Muscle of arm (tissue), 14 donors: ENCODE measurements at places on chromosomes 5 and 9.

- no peak for DNase-seq
Observed at GRCh38 chr5:168012006-168012405, 279.4 kb upstream of the WWC1 start.

DNA sequence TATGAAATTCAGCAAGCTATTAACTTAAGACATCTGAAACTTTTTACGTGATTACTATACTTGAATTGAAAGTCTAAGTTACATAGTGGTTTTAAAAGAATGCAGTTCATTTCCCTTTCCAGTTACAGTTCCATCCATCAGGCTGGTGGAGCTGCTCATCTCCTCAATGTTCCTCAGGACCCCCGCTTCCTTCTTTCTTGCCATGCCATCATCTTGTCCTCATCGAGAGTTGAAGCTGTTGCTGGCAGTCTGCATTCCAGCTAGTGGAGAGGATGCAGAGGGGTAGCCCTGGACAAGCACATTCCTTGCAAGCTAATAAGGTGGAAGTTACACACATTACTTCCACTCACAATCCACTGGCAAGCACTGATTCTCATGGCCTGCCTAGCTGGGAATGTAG, 8.8 kb upstream of the RNF183 start:
- DNase-seq: no peak

DNA sequence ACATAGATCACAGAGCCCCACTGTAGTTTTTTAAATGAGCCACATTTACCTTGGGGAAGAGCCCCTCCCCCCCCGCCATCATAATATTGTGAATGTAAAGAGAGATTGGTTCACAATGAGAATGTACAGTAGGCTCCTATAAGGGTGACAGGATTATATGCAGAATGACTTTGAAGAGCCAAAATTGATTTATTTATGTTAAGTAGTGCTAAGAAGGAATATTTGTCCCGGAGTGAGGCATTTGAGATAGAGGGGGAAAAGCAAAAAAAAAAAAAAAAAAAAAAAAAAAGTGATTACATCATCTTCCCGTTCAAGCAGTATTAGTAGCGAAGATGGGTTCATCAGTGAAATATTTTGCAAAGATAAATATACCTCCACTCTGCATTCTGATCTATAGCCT, 73.9 kb downstream of the PIK3R1 start:
- no peak for DNase-seq

DNA sequence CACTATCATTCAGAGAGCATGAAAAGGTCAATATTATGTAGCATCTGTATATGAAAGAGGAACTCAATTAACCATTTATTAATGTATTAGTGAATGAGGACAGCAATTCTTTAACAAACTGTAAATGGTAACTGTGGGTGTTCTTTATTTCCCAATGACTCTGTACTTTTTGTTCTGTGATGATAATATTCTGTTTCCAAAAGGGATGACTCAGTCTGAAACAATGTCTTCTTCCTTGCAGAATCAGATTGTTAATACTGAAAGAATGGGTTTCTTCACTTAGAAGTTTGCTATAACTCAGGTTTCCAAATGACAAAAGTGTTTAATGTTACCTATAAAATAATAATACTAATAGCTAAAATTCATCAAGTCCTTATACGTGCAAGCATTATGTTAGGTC, 1518.7 kb upstream of the WWC1 start:
- DNase-seq: no peak

DNA sequence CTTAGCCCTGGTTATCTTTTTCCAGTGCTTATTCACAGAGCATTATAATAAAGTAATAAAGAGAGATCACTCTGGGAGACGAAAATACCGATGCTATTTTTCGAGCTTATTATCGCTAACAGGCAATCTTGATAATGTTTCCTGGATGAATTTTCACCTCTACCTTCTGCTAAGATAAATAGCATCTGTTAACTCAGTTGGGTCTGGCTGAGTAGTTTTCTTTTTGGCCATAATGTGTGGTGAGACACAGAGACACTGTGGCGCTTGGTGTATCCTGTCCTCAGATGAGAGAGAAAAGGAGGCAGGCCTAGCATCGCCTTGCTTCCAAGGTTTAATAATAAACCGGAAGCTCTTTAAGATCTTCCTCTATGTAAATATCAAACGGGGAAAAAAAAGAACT, 46.2 kb upstream of the CDH12 start:
- DNase-seq: no peak

GRCh38 chr5:133763744-133764143, 151.4 kb upstream of the FSTL4 start:
- DNase-seq: no peak

GRCh38 chr9:136219276-136219675, 14.3 kb upstream of the LHX3 start:
- DNase-seq: no peak

DNA sequence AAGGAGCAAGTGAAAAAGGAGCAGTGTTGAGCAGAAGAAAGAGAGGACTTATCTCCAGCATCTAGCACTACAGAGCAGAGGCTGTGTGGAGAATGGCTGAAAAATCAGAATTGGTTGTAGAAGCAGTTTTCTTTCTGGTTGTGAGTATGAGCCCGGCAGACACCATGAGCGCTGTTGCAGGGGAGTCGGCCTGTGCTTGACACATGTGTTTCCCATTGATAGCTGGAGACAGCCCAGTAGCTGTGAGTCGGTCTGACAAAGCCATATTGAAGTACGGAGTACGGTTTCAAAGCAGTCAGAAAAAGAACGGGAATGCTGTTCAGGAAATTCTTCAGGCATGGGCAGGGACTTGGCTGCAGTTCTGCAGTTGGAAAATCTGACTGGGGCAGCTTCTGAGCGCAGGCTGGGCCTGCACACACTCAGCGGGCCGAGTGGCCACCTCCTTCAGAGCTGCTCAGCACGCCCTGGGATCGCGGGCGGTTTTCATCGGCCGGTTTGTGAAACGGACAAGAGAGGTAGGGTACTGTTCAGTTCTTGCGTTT, at the start of gene SGCD:
Gene SGCD, plus strand, starts transcription at position 447 of the 542 bp plus-strand sequence.
- DNase-seq: peak; percentile 93

GRCh38 chr5:59517926-59518585, 375.5 kb downstream of the PDE4D start:
- DNase-seq: no peak

- no peak for DNase-seq
Observed at GRCh38 chr9:135239769-135240141, 152.3 kb downstream of the OLFM1 start.

DNA sequence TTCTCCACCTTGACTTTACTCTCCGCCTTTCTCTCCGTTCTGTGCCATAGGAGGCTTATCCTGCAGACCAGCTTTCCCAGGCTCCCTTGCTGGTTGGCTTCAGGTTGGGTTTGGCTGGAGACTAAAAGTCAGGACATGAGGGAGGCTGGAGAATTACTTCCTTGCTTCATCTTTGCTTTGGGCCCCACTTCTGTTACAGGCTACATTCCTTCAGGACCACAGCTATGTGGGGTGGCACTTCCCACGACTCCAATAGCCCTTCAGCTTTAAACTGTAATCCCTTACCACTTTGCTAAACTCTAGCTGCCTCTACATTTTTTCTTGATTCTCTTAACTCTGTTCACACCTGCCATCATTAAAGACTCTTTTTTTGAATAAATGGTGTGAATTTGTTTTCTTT, 186.7 kb upstream of the NR4A3 start:
- no peak for DNase-seq

GRCh38 chr5:169027501-169028061, 273.4 kb downstream of the SLIT3 start:
- DNase-seq: no peak

GRCh38 chr5:483434-484140, 40.6 kb downstream of the EXOC3 start:
- no peak for DNase-seq

GRCh38 chr5:134904610-134905245, at the start of gene PCBD2:
TSS of gene PCBD2 (plus strand) at chr5:134905131. CDS start at chr5:134905140, 9 bp downstream.
- DNase-seq: peak; percentile 92

GRCh38 chr5:7742241-7742656, 108.7 kb downstream of the CFAP90 start:
- no peak for DNase-seq

DNA sequence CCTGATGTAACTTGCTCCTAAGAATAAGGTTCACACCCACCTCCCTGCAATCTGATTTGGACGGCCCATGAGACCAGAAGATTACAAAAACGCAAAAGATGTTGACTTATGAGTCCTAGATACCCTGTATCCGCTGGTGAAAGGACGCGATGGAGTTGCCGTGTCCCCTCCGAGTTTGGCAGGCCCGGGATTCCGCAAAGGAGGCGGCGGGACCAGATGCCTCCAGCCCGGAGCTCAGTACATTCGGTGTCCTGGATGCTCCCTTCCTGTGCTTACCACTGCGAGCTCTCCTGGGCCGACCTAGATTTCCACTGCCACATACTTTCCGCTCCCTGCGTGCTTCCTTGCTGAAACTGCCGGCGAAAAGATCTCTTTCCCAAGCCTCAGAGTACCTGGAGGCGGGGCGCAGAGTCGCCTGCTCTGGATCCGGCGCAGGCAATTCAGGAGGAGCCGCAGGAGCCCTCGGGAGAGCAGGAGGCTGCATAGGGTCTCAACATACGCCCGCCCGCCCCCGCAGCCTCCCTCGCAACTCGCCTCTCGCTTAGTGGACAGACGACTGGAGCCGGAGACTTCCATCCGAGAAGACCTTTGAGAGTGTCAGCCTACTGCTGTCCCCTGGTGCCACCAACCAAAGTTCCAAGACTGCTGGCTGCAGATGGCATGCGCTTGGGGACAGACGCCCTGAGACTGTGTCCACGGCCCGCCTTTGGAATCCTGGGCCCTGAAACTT, 39.8 kb downstream of the ANXA2R start:
- DNase-seq: no peak

- no peak for DNase-seq
Observed at GRCh38 chr9:7153566-7153965, 395.8 kb downstream of the KDM4C start.

DNA sequence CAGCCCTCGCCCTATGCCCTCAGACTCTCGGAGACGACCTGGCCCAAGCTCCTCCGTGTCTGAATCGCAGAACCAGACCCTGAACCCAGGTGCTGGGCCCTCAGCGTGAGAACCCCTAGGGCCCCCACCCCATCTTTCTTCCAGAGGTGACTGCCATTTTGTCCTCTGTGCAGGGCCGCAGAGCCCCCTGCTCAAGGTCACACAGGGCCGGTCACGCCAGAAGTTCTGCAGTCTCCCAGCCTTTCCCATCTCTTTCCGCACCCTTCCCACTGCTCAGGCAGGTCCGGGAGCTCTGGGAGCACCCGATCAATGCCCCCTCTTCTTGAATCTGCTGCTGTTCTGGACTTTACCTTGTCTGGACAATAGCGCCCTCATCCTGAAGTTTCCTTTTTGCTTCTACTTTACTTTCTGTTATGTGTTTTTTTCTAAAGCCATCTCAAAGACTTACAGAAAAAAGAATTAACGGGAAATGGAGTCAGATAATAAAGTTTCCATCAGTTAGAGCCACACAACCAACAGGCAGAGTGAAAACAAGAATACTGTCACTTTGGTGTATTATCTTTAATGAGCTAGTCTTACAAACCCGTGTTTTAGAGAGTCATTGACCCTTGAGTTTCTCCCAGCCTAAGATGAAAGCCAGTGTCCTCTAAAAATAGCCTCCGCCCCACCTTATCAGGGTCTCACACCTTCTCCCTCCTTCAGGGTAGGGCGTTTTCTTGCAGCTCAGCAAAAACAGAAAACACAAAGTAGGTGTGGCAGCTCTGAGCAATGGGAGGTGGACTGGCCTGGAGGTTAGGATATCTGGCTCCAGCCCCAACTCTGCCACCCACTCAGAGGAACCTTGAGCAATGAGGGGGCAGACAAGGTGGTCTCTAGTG, 1.8 kb downstream of the TMOD1 start:
- no peak for DNase-seq

DNA sequence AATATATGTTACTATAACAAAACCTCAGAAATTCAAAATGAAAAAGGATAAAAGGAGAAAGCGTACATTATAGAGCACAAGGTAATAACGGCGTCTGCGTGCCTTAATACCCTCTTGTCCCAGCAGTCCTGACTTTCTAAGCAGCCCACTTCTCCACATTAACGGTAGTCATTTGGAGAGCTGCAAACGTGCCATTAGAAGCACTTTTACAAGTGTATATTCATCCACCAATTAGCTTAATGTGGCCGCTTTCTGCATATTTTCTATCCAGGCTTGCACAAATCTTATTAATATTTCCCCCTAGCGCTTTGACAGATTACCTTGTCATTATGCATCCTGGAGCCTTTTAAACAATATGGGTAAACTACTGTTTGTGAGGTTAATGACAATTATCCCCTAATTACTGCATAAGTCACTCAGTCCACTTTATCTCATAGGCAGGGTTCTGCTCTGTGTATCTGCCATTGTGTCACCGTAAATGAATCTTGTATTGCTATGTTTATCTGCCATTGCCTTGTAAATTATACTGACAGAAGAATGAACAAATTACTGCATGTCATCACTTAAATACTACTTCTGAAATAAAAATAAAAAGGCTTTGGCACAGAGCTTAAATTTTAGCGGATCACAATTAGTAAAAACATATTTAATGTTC, 421.3 kb downstream of the BNC2 start:
- DNase-seq: no peak

- no peak for DNase-seq
Observed at GRCh38 chr5:57405984-57406383, 76.6 kb downstream of the ACTBL2 start.

DNA sequence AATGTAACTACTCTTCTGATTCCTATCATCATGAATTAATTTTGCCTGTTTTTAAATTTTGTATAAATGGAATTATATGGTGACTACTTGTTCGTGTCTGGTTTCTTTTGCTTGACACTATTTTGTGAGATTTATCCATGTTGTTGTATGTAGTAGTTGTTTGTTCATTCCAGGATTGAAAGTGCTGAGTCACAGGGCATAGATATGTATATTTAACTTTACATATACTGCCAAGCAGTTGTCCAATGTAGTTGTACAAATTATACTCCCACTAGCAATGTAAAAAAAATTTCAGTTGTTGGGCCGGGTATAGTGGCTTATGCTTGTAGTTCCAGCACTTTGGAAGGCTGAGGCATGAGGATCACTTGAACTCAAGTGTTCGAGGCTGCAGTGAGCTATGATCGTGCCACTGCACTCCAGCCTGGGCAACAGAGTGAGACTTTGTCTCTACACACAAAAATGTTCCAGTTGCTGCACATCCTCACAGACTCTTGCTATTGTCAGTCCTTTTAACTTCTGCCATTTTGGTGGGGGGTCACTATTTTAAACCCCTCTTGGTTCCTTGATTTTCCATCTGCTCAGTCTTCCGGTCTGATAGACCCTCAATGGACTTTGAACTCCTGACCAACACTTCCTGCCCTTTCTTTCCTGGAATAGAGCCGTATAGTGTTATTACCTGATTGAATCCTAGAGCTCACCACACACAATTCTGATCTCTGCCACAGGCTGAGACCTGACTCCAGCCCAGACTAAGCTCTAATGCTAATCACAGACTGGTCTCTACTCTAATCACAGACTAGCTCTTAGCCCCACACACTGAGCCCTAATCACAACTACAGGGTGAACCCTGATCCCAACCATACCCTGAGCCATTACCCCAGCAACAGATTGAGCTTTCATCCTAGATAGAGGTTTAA, 69.3 kb upstream of the MELK start:
- no peak for DNase-seq

GRCh38 chr5:142929587-142929986, 159.4 kb downstream of the ARHGAP26 start:
- DNase-seq: no peak
